ENCODE measurements at places on chromosomes 7 and 10. TPM values are rescaled to one million over a fixed set of nuclear protein-coding genes. Genes with fewer than 3 reads are reported as not detected.

HKDC1 gene
- not detected for total RNA-seq

- no peak for DNase-seq
These were observed 307.3 kb downstream of the CAMK1D start for GRCh38 chr10:12656518-12657142.

DNA sequence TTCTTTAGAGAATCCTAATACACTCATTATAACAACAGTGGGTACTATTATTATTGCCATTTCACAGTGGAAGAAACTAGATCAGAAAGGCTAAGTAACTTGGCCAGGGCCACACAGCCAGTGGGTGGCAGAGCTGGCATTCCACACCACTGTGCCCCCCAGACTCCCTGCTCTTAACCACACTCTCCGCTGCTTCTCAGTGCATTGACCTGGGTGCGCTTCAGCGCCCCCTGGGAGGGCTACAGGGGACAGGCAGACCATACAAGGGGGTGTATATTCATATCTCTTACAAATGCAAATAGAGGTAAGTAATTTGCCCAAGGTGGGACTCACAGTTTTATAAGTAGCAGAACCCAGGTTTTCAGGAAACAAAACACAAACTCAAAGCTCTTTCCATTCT lies 77.0 kb upstream of the NMT2 start:
- no peak for DNase-seq

DNA sequence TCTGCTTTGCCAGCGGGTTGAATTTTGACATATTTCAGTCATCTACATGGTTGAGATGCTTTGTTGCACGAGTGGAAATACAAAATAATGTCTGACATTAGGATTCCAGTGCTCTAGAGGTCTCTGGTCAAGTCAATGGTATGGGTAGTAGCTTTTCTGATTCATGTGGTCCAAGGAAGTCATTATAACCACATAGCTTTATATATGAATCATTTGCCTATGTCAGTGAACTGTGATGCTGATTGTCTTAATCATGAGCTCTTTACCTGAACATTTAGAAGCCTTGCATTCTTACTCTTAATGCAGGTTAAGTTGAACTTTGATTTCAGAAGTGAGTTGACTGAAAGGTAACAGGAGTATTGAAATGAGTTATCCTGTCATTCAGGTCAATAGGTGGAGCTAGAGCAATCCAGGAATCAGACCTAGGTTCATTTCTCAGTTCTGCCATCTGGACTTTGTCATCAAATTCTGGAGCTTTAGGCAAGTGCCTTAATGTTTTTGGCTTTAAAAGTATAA lies 3.3 kb downstream of the MAPK8 start:
- no peak for DNase-seq

GRCh38 chr7:41907444-41907843 lies 204.6 kb upstream of the INHBA start:
- no peak for DNase-seq

DNA sequence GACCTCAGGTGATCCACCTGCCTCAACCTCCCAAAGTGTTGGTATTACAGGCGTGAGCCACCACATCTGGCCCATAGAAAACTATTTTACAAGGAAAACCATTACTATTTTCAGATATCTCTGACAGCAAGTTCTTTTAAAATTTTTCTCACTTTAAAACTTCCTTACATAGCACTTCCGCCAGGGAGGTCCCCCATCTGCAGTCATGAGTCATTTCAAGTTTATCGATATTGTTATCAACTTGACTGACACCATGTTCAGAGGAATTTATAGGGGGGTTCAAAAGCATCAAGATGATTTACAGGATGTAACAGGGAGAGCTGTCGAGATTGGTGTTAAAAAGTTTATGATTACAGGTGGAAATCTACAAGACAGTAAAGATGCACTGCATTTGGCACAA lies 88.8 kb downstream of the NRBF2 start:
- DNase-seq, result no peak

DNA sequence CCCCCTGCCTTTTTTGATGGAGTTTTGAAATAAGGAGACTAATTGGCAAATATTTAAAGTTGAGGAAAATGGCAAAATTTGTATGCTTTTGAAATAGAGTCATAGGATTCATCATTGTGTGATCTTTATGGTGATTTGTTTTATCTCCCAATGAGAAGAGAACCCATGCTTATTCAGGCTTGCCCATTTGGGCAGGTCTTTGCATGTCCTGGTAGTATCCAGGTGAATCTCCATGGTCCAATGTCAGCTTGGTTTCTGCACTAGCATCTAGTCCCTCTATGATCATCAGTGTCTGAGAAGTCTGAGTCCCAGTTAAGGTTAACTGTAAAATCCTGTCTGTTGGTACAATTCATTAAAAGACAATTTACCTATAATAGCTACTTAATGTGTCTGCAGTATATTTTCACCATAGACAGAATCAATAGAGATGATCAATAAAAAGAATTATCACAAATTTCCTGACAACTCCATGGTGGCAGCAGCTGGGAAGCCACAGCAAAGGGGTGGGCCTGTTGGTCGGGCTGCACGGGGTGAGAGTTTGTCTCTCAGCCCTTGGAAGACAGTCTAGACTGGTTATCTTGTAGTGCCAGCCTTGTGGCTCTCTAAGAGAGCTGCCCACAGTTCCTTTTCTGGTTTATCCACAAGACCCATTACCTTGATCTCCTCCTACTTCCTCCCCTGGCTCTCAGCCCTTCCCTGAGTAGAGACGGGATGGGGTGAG lies 22.2 kb upstream of the BMPER start:
- DNase-seq, result no peak

SPDYE6 gene
- total RNA-seq, result not detected

- DNase-seq, result no peak
These were observed 29.0 kb upstream of the ZNF273 start for GRCh38 chr7:64874114-64874513.

LRRC61 gene
- 3.2 TPM for total RNA-seq

PLXDC2 gene
- total RNA-seq, result 54.0 TPM

- DNase-seq, result no peak
These were observed 64.4 kb downstream of the DNAJB9 start for GRCh38 chr7:108634036-108634435.

DNA sequence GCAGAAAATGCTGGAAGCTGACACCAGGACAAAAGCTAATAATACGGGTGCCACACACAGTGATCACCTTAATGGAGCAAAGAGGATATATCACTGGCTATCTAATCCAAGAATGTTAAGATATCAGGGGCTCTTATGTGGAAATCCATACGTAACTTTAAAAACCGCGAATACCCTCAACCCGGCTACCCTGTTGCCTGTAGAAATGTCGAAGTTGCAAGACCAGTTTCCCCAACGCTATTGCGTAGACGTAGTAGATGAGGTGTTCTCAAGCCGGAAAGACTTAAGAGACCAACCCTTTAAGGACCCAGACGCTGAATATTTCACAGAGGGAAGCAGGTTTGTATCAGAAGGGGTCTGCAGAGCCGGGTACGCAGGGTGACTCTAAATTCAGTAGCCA lies 7.9 kb upstream of the CYREN start:
- DNase-seq, result no peak

- DNase-seq, result no peak
These were observed 239.2 kb downstream of the COBL start for GRCh38 chr7:51077316-51077986.

DNA sequence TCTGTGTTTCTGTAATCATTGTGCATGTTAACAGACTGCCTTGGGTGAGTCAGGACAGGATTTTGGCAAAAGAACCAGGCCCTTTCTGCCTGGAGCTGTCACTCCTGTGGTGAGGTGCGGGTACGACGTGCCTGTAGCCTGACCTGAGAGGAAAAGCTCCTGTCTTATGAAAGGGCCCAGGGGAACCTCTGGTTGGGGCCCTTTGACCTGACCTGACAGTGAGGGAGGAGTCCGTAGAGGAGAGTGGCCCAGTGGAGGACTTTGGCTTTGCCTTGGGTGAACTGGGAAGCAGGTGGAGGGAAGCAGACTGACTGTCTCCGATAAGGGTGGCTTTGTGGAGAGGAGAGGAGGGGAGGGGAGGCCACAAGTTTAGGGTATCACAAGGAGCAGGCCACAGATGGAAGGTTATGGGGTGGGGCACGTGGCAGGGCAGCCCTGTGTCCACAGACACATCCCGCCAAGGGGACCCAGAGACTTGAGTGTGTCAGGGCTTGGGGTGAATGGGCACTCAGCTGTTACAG lies 6.9 kb downstream of the PFKP start:
- no peak for DNase-seq

DNA sequence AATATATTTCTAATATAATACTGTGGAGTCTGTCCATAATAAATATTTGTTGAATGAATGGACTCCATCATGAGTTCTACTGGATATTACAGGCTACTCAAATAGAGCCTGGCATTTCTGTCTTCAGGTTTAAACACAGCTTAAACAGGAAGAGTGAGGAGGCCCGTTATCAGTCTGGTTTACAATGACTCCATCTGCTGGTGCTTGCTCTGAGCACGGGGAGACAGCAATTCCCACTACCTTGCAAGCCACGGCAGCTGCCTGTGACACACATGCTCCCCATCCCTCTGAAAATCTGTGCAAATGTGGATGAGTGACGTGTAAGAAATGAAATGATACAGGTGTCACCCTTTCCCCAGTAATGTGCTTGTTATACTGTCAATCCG lies 293.5 kb upstream of the IMMP2L start:
- no peak for DNase-seq

ZC3HAV1L gene
- 17.2 TPM for total RNA-seq

GRCh38 chr7:13551503-13551902 lies 438.0 kb downstream of the ETV1 start:
- no peak for DNase-seq

- no peak for DNase-seq
These were observed 766.4 kb downstream of the GRID1 start for GRCh38 chr10:85600026-85600743.

ATG9B gene
- not detected for total RNA-seq

TMEM184A gene
- 0.19 TPM for total RNA-seq

- DNase-seq, result no peak
These were observed 143.3 kb downstream of the KMT2E start for GRCh38 chr7:105157278-105157677.

EIF5AL1 gene
- total RNA-seq, result 0.19 TPM

DNA sequence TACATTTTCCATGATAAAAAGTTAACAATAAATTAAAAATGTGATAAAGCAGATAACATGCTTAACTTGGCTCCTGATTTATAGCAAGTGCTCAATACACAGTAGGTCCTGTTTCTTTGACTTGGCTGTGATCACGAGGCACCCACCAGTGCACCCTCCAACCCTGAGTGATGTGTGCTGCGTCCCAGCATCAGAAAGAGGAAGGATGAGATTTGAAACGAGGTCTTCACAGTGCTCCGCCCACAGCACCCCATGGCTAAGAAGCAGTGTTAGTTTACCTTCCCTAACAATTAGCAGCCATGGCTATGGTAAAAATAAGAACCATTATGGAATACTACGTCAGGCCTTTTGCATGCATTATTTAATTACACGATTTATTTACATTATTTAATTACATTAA lies 292.0 kb upstream of the ZMIZ1 start:
- peak; percentile 9 for DNase-seq

- no peak for DNase-seq
These were observed 479.3 kb upstream of the KLF6 start for GRCh38 chr10:4264209-4264865.

- no peak for DNase-seq
These were observed 4.9 kb downstream of the TMEM130 start for GRCh38 chr7:98864731-98865453.

DNA sequence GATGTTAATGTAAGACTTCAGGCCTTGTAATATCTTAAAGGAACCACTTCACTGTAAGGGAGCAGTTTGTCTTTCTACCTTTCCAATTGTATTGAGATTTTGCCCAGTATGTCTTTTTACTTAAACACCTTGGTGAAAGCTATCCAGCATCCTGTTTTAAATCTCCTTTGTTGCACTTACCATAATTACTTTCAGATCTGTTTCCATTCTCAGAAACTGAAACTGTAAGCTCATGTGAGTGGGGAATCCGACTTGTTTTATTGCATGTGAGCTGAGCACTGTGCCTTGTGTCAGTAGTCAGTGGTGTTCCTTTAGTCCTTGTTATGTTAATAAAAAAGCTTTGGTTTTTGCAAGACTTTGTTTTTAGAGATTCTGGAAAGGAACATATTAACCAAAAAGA lies 42.2 kb downstream of the BMPR1A start:
- DNase-seq, result no peak

- no peak for DNase-seq
These were observed 101.5 kb downstream of the ORC5 start for GRCh38 chr7:104106108-104106905.

- DNase-seq, result no peak
These were observed 2.0 kb upstream of the CALD1 start for GRCh38 chr7:134777470-134777869.

DNA sequence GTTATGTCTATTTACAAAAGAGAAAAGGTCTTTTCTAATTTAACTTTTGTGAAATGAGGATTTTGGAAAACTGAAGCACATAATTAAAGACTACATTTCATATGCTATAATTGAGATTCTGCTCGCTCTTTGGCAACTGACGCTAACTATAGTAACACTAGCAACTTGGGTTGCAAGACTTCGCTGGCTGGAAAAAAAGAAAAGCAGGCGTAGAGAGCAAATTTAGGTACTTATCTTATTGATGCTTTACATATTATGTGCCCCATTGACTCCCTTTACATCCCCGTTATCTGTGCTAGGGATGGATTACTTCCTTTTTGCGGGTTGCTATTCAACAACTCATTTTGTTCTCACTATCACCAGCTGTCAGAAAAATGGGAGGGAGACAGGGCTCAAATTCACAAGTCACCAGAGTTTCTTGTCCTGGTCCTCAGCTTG lies 10.5 kb downstream of the SEMA3C start:
- DNase-seq, result no peak

WNT8B gene
- not detected for total RNA-seq

GRCh38 chr10:52454491-52454890 lies 140.4 kb downstream of the DKK1 start:
- DNase-seq, result no peak

DNA sequence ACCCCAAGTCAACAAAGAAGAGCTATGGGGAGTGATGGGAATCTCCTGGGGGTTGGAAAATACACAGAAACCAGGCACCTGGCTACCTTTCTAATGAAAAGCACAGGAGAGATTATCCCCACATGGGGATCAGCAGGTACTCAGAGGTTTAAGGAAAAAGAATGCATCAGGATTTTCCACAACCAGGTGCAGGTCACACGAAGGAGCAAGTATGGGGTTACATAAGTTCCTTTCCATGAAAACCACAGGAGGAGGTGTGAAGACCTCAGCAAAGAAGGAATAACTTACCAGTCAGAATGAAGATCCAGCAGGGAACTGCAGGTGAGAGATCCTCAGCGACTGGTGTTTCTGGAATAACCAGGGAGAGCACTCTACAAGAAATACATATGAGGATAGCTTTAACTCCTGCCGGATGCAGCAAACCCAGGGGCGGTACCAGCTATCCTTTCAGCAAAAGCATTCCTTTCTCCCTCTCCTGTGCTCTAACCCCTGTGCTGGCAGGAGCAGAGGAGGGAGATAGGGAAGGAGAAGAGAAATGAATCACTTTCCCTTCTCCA lies 116.7 kb upstream of the TMEM106B start:
- DNase-seq, result no peak

GRCh38 chr10:123833170-123833850 lies 58.3 kb downstream of the CPXM2 start:
- no peak for DNase-seq

Measured in omental fat pad (tissue), 4 donors.